ENCODE measurements at places on chromosomes 4 and X.

- no peak for DNase-seq
Observed at GRCh38 chr4:121938282-121939092, 13.4 kb downstream of the TRPC3 start.

- no peak for DNase-seq
Observed at GRCh38 chrX:41033299-41033698, 51.9 kb upstream of the USP9X start.

- DNase-seq, result no peak
Observed at GRCh38 chr4:176435901-176436292, 116.1 kb downstream of the SPCS3 start.

- no peak for DNase-seq
Observed at GRCh38 chrX:147850875-147851274, 60.8 kb upstream of the FMR1 start.

DNA sequence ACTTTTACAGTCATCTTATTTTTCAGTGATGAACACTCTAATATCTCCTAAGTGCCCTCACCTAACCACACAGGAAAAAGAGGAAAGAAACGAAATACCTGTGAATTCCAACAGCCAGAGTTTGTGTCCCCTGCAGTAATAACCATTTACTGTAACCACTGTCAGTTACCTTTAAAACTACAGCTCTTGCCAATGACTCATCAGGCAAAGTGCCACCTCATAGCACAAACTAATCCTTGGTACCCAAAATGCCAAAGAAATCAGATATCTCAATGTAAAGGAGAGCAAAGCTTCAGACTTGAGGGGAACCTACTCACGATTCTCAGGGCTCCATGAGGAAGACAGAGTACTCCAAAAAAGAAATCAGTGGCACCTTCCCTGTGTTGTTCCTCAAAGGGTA lies 146.5 kb downstream of the NDST3 start:
- no peak for DNase-seq

- no peak for DNase-seq
Observed at GRCh38 chrX:141375011-141375760, 132.9 kb upstream of the SPANXC start.

- no peak for DNase-seq
Observed at GRCh38 chr4:142112451-142112850, 476.1 kb downstream of the IL15 start.

Measured in stimulated activated CD4-positive, alpha-beta T cell treated with anti-CD3 and anti-CD28 coated beads, Interleukin-2, amount 100 ng/mL, for 24 hours (primary cell).